ENCODE measurements at places on chromosomes 4 and X.

- no peak for DNase-seq
Measured at GRCh38 chr4:72974694-72975487, 94.6 kb downstream of the COX18 start.

DNA sequence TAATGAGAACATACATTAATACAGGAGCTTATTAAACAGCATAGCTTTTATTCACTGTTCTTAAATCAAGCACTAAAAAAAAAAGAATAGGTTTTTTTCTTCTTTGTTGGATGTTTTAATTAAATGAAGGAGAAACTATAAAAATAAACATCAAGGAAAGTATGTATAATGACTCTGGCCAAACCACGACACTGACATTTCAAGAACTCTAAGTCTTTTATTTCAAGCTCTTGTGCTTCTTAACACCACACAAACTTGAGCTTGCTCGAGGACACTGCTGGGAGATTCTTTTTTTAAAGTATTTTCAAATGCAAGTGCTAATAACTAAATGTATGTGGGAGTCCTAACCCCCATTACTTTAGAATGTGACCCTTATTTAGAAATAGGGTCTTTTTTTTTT lies 204.9 kb upstream of the PPARGC1A start:
- DNase-seq = no peak

- no peak for DNase-seq
Measured at GRCh38 chr4:158065603-158066002, 107.2 kb downstream of the GASK1B start.

GRCh38 chrX:45709381-45709780 lies 508.7 kb upstream of the DIPK2B start:
- no peak for DNase-seq

DNA sequence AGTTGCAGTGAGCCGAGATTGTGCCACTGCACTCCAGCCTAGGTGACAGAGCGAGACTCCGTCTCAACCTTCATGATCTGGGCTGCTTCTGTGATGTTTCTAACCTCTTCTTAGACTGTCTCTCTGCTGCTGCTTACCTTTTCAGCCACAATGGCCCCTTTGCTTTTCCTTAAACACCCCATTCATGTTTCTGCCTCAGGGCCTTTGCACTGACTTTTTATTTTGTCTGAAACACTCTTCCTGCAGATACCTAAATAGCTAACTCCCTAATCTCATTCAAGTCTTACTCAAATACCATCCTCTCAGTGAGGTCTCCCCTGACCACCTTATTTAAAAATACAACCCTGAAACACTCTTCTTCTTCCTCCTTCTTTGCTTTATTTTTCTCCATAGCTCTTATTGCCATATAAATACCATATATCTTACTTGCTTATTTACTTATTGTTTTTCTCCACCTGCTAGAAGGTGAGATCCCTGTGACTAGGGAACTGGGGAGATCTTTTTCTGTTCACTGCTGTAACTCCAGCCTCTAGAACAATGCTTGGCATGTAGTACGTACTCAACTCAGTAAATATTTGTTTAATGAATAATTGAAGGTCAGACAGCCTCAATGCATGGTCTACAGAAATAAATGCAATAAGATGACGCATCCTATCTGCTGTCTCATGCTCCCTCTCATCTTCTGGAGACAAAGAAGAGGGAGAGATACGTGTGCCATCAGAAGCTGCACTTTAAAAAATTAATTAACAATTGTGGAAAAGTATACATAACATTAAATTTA lies 43.8 kb upstream of the SETD7 start:
- no peak for DNase-seq

DNA sequence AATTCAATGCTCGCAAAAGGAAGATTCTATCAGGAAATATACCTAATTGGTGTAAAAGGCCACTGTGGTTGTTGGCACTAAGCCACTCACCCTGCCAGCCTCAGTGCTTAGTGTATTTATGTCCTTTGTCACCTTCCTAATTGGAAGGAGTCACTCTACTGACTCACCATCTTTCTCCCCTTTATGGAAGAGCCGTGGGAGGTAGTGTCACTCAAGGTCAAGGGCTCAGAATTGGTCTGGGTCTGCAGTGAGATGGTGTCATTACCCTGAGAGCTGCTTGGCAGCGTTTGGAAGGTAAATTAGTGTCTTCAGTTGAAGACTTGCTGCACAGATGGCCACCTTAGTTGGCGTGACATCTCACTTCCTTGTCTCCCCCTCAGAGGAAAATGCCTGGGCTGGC lies 41.7 kb upstream of the CDKN2AIP start:
- no peak for DNase-seq

DNA sequence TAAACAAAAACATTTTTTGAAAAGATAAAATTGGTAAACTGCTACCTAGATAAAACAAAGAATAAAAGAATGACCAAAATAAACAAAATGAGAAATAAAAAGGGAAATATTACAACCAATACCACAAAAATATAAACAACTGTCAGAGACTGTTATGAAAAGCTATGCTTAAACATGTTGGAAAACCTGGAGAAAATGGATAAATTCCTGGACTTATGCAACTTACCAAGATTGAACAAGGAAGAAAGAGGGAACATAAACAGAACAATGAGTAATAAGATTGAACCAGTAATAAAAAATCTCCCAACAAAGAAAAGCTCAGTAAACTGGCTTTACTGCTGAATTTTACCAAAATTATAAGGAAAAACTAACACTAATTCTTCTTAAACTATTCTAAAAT lies 518.7 kb downstream of the GRXCR1 start:
- no peak for DNase-seq

GRCh38 chr4:118032691-118033090 lies 1.6 kb upstream of the NDST3 start:
- DNase-seq = no peak

DNA sequence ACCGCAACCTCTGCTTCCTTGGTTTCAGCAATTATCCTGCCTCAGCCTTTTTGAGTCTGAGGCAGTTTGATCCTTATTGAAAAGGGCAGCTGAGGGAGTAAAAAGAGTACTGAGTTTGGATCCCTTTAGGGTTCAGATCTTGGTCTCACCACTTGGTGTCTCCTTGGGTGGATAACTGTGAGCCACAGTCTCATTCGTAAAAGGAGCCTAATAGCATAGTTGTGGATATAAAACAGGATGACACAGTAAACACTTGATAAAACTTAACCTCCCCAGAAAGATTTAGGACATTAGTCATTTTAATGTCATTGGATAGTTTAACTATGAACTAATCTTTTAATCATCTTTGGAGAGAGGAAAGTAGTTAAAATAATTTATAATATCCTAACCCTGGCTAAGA lies 173.0 kb downstream of the ANK2 start:
- no peak for DNase-seq

GRCh38 chr4:25753239-25753638 lies 97.6 kb downstream of the SLC34A2 start:
- DNase-seq = no peak

Measured in stimulated activated CD8-positive, alpha-beta memory T cell treated with anti-CD3 and anti-CD28 coated beads, Interleukin-7, amount 100 ng/mL, for 1 hour (primary cell).